ENCODE measurements at places on chromosomes 13 and 19.
A peak's percentile ranks its signal among the peaks of the same experiment; 100 is the strongest.

DNA sequence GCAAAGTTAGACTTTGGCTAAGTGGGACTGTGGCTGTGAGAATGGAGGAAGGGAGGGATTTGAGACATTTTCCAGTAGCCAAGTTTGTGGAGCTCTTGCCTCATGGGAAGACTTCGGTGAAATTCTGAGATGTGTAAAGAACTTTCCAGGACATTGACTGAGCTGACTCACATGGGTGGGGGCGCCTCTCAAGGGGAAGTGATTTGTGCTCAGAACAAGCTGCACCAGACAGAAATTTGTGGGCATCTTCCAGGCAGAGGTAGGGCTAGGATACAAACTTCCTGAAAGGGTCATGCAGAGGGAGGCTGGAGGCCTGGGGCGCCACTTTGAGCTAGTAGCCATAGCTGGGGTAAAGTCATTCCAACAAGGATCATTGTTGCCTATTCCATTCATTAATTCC lies 9.8 kb upstream of the SIGLEC10 start:
- DNase-seq, result no peak

GRCh38 chr13:43611281-43612273 lies 175.2 kb downstream of the ENOX1 start:
- DNase-seq, result no peak

GRCh38 chr19:10566658-10567410 lies 1.0 kb upstream of the KRI1 start:
- DNase-seq, result no peak

DNA sequence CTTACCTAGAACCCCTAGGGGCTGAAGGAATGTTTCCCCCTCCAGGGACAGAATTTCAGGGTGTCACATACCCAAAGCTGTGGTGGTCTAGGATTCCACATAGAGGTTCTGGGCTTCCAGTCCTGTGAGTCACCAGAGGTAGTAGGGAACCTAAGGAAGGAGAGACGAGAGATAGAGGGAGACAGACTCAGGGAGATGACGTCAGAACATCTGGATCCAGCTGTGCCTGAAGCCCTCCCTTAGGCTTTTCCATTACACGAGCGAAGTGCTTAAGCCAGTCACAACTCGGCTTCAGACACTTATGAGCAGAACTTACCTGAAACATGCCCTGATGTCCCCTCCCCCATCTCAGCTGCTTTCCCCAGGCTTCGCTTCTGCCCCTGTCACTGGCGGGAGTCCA lies 11.8 kb upstream of the SELENOW start:
- DNase-seq, result peak; percentile 25

DNA sequence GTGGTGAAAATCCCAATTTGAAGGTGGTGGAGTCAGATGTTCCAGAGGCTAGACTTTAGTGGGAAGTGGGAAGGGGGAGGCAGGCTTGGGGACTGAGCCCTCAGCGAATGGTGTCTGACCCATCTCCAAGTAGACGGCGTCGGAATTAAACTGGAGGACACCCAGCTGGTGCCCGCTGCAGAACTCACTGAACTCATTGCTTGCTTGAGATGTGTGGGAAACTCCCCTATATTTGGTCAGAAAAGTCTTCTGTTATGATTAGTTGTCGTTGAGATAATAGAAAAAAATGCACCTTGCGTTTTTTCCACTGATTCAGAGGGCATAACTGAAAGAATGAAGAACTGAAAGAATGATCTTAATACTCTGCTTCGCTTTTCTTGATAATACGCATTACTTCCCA lies 871 bp upstream of the ZNF583 start:
- DNase-seq, result peak; percentile 35

DNA sequence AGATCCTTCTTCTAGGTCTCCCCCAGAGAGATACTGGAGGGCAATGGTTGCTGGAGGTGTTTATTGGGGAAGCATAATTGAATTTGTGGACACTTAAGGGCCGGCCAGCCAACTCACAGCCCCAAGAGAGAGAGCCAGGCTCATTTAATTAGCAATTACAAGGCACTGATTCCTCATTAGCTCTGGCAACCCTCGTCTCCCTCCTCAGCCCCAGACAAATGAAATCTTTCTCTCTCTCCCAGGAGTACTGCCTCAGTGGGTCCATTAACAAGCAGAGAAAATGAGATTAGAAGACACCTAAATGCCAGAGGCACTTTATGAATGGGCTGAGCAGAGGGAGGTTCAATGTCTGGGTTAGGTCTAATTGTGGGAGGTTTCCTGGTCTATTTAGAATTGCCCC lies 19.0 kb upstream of the FEM1A start:
- no peak for DNase-seq

DNA sequence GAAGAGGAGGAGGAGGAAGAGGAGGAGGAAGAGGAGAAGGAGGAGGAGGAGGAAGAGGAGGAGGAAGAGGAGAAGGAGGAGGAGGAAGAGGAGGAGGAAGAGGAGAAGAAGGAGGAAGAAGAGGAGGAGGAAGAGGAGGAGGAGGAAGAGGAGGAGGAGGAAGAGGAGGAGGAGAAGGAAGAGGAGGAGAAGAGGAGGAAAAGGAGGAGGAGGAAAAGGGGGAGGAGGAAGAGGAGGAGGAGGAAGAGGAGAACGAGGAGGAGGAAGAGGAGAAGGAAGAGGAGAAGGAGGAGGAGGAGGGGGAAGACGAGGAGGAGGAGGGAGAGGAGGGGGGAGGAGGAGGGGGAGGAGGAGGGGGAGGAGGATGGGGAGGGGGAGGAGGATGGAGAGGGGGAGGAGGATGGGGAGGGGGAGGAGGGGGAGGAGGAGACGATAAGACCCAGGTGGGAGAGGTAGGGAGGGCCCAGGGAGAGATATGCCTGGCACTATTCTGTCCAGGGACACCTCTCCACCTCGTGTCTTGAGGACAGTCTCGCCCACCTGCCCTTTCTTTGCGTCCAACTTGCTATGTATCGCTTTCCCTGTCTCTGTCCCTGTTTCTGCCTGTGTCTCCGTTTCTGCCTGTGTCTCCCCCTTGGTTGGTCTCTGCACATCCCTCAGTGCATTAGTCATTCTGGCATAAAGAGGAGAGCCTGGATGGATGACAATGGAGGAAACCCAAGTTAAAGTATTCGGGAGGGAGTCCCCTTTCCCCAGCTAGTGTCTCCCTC lies 7.1 kb upstream of the KLK5 start:
- DNase-seq, result peak; percentile 37

DNA sequence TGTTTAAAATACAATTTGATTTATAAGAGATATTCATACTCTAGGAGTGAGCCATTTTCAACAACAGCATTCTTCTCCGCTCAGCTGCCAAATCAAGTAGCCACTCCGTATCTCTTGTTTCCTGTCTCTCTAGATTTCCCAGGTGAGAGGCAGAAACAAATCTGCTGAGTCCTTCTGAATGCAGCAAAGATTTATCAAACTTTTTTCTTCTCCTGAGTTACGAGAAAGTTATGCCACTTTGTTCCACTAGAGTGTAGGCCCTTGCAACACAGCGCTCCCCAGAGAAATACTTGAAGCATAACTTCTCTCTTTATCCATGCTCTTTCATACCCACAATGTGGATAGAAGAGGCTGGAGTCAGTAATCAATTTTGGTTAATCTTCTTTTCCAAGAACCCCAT lies 1960.8 kb downstream of the OLFM4 start:
- DNase-seq, result no peak

DNA sequence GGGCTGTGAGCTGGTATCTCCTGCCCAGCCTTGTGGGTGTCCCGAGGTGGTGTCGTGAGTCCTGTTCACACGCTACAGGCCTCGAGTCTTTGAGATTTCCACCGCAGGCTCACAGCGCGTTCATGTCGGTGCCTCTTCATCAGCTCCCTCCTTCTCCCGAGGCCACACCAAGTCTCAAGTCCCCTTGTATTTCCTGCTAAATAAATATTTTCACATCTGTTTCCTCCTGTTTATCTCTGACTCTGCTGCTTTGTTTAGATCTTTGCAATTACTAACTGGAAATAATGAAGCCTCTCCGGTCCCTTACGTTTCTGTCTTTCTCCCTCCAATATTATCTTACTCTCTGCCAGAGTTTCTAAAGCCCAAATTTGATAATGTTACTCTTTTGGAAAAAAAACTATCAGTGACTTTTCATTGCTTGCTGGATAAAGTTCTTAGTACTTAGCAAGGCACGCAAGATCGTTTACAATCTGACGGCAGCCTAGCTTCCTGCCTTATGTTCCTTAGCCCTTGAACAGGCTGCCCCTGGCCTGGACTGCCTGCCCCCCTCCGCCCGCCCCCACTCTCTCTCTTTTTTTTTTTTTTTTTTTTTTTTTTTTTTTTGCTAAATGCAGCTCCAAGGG lies 130.5 kb upstream of the RNF113B start:
- no peak for DNase-seq

- no peak for DNase-seq
Observed at GRCh38 chr19:35746087-35746462, 624 bp downstream of the PSENEN start.

DNA sequence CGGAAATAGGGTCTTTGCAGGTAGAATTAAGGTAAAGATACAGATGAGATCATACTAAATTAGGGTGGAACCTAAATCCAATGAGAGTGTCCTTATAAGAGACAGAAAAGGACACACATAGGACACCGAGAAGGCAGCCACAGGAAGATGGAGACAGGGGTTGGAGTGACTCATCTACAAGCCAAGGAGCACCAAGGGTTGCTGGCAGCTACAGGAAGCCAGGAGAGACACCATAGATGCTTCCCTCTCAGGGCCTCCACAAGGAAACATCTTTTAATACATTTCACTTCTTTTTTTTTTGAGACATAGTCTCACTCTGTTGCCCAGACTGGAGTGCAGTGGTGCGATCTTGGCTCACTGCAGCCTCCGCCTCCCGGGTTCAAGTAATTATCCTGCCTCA lies 10.1 kb downstream of the TMEM143 start:
- peak; percentile 66 for DNase-seq

- DNase-seq, result peak; percentile 37
Observed at GRCh38 chr13:96474181-96474557, 384.3 kb downstream of the HS6ST3 start.

- DNase-seq, result peak; percentile 5
Observed at GRCh38 chr19:56217039-56217949, 15.2 kb downstream of the ZSCAN5C start.

- peak; percentile 40 for DNase-seq
Observed at GRCh38 chr19:49983645-49984229, 22.8 kb upstream of the SIGLEC11 start.

GRCh38 chr13:30725326-30726085 lies 9.8 kb upstream of the ALOX5AP start:
- peak; percentile 44 for DNase-seq

- DNase-seq, result no peak
Observed at GRCh38 chr13:87393358-87393757, 277.8 kb upstream of the SLITRK5 start.

GRCh38 chr13:98540476-98540875 lies 36.4 kb downstream of the STK24 start:
- DNase-seq, result no peak

GRCh38 chr13:114054264-114054663 lies 78.2 kb downstream of the RASA3 start:
- no peak for DNase-seq

GRCh38 chr13:45055902-45056648 lies 64.2 kb upstream of the GTF2F2 start:
- DNase-seq, result peak; percentile 88

DNA sequence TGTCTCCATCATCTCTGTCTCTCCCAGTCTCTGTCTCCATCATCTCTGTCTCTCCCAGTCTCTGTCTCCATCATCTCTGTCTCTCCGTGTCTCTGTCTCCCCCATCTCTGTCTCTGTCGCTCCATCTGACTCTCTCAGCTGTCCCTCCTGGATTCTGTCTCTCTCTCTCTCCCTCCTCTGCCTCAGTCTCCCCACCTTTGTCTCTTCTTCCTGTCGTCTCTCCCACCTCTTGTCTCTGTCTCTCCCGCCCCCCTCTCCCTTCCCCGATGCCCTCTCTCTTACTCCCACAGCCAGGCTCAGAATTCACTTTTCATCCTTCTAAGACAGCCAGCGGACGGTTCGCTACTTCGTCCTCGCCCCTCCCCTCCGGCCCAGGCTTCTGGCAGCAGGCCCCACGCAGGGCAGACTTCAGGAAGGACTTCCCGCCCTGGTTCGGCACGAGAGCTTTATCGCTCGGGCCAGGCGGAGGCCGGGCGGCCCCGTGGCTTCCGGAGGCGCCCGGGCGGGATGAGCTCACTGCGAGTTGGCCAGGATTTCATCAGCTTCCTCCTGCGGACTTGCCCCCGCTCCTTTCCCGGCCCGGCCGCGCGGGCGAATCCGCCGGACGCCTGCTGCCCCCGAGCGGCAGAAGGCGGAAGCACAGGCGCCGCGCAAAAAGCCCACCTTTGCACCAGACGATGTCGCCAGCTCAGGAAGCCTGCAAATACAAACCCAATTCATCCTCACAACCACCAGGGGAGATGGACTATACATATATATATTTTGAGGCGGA lies 12.4 kb upstream of the CCDC9 start:
- DNase-seq, result peak; percentile 93

DNA sequence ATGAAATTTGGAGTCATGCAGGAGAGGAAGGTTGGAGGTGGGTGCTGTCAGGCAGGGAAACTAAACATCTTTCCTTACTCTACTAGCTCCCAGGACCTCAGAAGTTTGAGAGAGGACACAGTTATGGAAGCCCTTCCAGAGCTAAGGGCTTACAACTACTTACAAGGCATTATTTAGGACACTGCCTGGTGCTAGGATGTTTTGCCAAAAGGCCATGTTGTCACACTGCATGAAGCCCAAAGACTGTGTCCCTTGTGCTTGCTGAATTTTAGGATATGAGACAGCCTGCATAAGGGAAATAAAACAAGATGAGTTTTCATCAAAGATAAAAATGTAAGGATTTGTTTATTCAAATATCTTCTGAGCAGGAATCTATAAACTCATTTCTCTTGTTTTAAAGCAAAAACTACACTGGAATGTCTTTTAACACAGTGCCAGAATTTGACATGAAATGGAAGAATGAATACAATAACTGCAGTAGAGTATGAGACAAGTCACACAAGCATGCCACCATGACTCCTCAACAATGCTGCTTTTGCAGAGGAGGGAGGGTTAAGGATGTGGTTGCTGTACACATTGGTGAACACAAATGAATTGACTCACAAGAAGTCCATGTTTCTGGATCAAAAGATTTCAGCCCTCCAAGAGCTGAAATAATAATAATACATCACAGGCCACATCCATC lies 258.4 kb downstream of the SPRY2 start:
- peak; percentile 70 for DNase-seq

- DNase-seq, result no peak
Observed at GRCh38 chr13:113103646-113104045, 1.9 kb upstream of the F7 start.

DNA sequence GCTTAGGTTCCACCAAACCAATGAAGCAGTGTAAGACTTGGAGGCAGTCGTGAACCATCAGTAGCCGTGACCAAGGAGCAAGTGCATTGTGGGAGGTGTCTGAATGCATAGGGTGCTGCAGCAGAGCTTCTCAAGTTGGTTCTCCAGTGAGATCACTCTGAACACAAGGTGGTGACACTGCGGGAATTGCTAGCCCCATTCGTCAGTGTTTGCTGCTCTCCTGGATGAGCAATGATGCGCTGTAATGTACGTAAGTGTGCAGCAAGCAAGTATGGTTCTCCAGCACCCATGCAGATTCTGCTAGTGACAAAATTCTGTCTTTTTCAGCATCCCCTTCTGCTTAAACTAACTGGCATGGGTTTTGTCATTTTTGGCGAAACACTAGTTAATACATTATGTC lies 97.6 kb upstream of the HTR2A start:
- DNase-seq, result no peak
